ENCODE measurements at places on chromosomes 3 and 15. TPM values are rescaled to one million over a fixed set of nuclear protein-coding genes. Genes with fewer than 3 reads are reported as not detected.

The BMF gene
- total RNA-seq, result 3.0 TPM

The ANKRD34C gene
- 0.19 TPM for total RNA-seq

The THRB gene
- 25.0 TPM for total RNA-seq

The PROK2 gene
- 2.0 TPM for total RNA-seq

The FBN1 gene
- total RNA-seq, result 194 TPM

The NUSAP1 gene
- 1.3 TPM for total RNA-seq

Data from posterior vena cava (tissue), 2 donors.